ENCODE measurements at places on chromosomes 12 and 14.

DNA sequence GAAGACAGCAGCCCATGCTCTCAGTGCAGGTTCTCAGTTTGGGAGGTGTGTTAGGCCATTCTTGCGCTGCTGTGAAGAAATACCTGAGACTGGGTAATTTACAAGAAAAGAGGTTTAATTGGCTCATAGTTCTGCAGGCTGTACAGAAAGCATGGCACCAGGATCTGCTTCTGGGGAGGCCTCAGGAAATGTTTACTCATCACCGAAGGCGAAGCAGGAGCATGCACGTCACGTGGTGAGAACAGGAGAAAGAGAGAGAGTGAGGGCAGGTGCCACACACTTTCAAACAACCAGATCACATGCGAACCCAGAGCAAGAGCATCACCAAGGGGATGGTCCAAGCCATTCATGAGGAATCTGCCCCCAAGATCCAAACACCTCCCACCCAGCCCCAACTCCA is 9.0 kb upstream of the LRP6 start:
- DNase-seq, result no peak

DNA sequence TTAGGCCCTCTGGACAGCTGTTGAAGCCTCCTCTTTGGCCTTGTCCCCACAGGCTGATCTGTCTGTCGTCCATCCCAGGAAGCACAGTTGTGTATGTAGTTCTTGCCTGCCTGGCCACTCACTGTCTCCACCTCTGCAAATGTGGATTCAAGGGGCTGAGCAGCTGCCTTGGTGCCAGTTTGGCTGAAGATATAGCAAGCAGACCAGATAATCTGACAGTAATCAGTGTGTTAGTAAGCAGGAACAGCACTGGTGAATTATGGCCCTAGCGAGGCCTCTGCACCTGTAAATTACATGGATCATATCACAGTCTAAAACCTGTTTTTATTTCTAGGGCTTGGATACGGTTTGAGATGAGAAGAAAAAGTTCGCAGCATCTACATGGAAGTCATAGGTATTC is 282.5 kb upstream of the NOS1 start:
- peak; percentile 76 for DNase-seq

- DNase-seq, result no peak
Observed at GRCh38 chr14:55180006-55180405, 11.4 kb downstream of the DLGAP5 start.

DNA sequence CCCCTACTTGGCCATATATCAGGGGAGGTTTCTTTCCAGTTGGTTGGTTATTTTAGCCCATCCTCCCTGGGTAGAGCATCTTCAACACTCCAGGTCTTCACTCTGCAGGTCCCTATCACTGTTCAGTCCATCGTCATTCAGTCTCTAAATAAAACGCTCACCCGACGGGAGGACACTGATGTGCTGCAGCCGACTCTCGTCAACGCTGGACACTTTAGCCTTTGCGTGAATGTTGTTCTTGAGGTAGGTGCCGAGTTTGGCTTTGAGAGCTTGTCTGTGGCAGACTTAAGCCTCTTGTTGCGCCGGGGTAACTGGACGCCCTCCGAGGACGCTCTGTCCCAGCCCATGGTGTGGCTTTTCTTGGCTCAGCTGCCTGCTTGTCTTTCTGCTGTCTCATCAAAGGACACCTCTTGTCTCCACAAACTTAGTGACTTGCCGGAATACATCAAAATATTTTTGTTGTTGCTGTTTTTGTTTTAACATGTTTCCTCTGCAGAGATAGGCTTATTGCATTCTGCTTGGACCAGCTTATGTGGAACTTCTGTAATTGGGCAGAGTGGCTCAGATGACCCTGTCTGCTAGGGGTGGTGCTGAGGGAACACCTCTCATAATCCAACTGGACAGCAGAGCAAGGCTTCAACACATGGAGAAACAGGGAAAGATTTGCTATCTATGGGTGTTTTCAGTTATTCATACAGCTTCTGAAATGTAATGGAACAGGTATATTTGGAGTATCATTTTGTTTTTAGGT is 26.5 kb downstream of the TCTN1 start:
- no peak for DNase-seq

- no peak for DNase-seq
Observed at GRCh38 chr12:94204499-94205247, 56.3 kb downstream of the PLXNC1 start.
